ENCODE measurements at places on chromosomes 16 and 17. TPM values are rescaled to one million over a fixed set of nuclear protein-coding genes. Genes with fewer than 3 reads are reported as not detected.
A peak's percentile ranks its signal among the peaks of the same experiment; 100 is the strongest.

GRCh38 chr17:57670769-57671569, 74.1 kb downstream of the CCDC182 start:
- no peak for DNase-seq

- no peak for DNase-seq
These were observed 13.5 kb downstream of the SLC46A1 start for GRCh38 chr17:28392491-28392890.

- no peak for DNase-seq
These were observed 488 bp upstream of the NTN3 start for GRCh38 chr16:2470603-2471015.

DNA sequence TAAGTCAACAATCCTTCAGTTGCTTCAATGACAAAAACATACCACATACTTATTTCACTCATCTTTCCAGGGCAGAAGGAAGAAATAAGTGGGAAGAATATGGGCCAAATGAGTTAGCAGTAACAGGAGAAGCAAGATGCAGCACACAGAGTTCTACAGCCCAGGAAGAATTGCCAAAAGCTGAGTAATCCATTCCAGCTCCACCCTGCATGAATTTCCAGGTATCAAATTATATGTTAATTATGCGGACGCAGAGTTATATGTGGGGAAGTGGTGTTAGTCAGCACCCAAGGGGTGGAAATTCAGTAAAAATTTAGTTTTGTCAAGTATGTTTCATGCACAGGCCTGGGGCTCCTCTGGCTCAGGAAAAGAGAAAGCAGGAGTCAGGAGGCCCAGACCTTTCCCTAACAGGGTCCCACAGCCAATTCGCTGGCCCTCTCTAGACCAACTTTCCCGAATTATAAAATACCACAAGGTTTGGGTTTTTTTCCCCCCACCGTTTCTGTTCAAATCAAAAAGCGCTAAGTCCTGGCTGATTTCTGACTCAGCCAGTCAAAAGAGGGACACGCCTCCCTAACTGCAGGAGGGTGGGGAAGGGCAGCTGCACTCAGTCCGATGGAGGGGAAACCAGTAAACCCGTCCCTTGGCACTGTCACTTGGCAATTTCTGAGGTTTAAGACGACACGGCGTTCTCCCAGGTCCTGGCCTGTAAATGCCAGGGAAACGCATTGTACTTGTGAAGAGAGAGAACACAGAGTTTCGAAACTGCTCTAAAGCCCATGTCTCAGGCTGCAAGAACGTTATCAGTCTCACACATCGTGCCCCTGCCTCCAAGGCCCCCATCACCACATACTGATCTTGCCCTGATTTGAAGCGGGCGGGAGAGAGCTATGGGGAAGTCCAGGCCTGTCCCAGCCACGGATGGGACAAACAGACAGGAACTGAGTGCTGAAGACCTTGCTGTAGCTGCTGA, 58.1 kb downstream of the ZFHX3 start:
- peak; percentile 61 for DNase-seq

DNA sequence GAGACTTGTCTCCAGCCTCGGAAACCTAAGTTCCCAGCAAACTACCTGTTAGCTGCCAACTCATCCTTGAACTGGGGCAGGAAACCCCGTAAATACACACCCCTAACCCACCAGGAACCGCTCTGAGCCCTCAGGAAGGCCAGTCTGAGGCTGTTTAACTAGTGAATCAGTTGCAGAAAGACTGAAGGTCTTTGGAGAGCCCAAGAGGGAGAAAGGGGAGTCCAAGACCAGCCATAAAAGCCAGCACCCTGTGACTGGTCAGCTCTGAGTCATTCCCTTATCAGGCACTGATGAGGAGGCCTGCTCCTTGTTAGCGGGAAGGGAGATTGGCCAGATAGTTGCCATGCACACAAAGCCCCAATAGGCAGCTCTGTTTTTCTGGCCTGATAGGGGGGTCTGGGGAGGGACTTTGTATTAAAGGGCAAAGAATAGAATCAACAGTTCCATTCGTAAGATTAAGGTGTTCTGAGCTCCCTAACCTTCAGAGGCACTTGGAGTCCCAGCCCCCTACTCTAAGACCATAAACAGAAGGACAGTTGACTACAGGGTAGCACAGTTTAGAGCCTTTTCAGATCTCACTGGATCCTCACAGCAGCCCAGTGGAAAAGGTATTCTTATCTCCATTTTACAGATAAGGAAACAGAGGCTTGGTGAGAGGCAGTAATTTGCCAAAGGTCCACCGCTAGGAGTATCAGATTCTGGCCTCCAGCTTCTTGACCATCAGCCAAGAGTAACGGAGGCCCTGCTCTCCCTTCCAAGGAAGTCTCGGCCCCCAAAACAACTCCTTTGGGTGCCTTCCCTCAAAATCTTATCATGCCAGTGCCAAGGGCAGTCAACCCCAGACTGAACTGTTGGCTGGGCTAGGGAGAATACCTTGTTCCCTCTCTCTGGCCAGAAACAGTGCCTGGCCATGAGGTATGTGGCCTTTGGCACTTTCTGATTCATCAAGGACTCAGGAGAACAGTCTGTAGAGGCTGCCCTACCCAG, 2.2 kb upstream of the KRT19 start:
- DNase-seq = peak; percentile 87

DNA sequence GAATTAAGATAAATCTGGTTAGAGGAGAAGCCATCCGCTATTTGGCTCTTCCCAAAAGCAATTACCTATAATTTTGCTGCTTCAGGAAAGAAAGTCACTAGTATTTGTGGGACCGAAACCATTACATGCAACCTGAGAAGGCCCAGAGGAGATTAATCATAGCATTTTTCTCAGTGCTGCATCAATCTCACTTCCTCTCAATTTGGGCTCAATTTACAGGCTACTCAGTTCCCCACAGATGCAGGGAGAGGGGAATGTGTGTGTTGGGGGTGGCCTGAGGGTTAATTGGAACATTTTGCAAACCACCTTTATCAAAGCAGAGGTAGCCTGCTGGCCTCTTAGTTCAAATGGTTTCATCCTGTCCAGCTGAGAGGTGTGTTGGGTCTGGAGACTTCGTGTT, 394.7 kb upstream of the ASIC2 start:
- DNase-seq = no peak

DNA sequence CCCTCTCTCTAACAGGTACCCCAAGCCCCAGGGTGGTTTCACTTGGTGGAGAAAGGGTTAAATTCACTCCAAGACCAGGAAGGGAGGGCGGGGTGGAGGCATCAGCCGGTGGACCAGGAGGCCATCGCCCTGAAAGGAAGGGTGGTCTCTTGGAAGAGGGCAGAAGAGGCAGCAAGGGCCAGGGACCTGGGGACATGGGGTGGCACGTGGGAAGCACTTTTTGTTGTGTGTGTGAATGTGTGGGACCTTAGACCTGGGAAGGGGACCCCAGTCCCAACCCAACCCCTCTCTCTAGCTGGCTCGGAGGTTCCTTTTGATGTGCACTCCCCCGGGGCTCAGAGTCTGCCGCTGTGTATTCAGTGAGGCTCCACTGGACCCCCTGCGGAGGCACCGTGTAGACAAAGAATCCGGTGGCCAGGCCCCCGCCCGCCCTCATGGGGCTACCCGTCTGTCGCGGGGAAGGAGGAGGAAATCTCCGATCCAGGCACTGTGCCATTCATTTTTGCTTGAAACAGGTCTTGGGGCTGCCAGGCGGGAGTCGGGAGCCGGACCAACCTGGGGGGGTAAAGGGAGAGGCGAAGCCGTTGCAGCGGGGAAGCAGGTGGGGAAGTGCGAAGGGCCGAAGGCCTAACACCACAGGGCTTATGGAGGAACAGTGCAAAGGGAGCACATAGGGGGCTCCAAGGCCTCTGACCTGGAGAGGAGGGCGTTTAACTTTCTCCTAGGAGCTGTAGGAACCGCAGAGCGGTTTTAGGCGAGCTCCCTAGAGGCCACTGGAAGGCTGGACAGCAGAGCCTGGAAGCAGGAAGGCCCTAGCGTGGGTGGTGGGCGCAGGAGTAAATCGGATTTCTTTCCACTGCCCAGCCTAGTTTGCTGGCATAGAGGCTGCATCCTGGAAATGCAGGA, 3.2 kb upstream of the WNT3 start:
- DNase-seq = no peak

DNA sequence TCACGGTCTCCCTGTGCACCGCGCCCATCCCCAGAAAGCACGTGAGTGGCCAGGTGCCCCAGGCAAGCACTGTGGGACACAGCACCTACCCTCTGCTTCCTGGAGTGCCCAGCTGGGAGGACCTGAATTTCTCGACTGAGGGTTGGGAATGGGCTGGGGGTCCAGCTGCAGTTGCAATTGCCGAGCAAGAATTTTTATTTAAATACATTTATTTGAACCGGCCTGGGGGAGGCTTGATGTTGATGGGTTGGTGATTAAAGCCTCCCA, 6.3 kb downstream of the SLC5A2 start:
- no peak for DNase-seq

- no peak for DNase-seq
These were observed 240.4 kb upstream of the TNRC6C start for GRCh38 chr17:77717941-77718668.

DNA sequence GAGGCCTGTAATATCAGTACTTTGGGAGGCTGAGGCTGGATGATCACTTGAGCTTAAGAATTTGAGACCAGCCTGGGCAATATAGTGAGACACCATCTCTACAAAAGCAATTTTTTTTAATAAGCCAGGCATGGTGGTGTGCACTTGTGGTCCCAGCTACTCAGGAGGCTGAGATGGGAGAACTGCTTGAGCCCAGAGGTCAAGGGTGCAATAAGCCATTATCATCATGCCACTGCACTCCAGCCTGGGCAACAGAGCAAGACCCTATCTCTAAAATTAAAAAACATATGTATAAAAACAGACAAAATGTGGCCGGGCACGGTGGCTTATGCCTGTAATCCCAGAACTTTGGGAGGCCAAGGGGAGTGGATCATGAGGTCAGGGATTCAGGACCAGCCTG, 3.2 kb upstream of the ZNF785 start:
- DNase-seq = no peak

- DNase-seq = peak; percentile 29
These were observed 303.0 kb upstream of the ZFHX3 start for GRCh38 chr16:73350707-73351452.

DNA sequence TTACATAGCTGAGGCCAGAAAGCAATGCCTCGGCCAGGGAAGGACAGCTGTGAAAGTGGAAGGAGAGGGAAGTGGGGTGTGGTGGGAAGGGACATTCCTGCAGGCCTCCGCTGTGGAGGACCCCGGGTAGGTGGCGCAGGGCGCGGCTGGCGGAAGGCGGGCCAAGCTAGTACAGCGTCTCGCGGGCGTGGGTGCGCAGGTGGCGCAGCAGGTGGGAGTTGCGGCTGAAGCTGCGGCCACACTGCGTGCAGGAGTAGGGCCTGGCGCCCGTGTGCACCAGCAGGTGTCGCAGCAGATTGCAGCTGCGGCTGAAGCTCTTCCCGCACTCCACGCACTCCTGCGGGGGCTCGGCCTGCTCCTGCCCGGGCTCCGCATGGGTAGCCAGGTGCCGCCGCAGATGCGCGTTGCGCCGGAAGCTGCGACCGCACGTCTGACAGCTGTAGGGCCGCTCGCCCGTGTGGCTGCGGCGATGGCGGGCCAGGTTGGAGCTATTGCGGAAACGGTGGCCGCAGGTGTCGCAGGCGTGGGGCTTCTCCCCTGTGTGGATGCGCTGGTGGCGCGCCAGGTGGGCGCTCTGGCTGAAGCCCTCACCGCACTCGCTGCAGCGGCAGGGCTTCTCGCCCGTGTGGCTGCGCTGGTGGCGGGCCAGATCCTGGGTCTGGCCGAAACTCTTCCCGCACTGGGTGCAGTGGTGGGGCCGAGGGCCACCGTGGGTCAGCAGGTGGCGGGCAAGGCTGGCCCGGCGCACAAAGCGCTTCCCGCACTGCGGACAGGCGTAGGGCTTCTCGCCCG, 10.0 kb downstream of the ZSCAN10 start:
- no peak for DNase-seq

DNA sequence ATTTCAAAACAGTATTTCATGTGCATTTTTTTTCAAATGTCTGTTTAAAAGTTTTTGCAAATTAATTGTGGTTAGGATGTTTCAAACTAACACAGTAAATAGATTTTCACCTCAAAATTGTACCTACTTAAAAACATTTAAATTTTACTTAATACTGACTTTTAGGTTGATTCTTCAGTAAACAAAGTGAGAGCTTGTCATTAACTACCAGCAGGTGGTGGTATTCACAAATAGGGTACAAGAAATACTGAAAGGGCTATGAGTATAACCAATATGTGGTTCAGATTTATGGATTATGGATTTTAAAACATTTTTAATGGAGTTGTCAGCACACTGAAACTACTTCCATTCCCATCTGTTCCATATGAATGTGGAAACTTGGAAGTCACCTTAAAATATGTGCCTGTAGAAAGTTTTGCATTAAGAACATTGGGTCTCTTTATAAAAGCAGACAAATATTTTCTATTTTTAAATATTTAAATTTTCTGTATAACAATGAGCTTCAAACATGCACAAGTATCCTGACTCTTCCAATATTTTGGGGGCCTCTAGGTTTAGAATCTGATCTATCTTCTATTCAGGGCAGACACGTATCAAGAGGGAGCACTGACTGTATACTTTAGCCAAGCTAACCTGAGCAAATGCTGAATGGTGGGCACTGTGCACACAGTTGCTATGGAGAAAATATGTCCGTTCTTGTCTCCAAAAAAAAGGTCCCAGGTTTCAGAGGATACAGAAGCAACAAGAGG, 155.6 kb downstream of the SNX11 start:
- peak; percentile 21 for DNase-seq

DNA sequence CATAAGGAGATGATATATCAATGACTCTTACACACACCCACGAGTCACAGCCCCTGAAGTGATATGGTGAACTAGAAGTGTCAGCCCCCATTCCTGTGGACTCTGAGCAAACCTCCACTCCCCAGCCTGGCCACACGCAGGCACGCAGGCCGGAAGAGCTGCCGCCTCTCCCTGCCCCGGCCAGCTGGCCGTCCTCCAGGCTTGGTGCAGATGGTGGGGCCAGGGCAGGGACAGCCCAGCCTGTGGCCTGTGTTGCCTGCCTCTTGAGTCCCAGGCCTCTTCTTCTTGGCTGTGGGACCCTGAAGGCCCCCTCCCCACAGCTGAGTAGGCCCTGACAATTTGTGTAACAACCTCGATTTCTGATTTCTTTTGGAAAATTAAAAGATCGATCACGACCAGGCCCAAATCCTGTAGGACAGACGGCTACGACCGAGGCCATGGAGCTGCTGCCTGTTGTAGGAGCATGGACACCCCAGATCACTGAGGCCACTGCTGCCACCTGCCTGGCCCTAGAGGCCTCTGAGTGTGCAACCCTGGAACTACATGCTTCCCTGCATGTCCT, 10.0 kb upstream of the MPRIP start:
- DNase-seq = peak; percentile 84

PRSS53 gene
- 0.46 TPM for polyA plus RNA-seq

AXIN2 gene
- 3.3 TPM for polyA plus RNA-seq

TCAP gene
- 3.5 TPM for polyA plus RNA-seq

MYH2 gene
- 1.4 TPM for polyA plus RNA-seq

HSDL1 gene
- polyA plus RNA-seq = 7.8 TPM

CDT1 gene
- polyA plus RNA-seq = 5.2 TPM

ENPP7 gene
- polyA plus RNA-seq = not detected

NMRAL1 gene
- 90.7 TPM for polyA plus RNA-seq

CDH16 gene
- polyA plus RNA-seq = not detected

CDH13 gene
- polyA plus RNA-seq = 0.31 TPM

CCDC144A gene
- 0.23 TPM for polyA plus RNA-seq

NPW gene
- 12.4 TPM for polyA plus RNA-seq

COIL gene
- polyA plus RNA-seq = 7.6 TPM
